ENCODE measurements at places on chromosomes 2 and 18. TPM values are rescaled to one million over a fixed set of nuclear protein-coding genes. Genes with fewer than 3 reads are reported as not detected.

DNA sequence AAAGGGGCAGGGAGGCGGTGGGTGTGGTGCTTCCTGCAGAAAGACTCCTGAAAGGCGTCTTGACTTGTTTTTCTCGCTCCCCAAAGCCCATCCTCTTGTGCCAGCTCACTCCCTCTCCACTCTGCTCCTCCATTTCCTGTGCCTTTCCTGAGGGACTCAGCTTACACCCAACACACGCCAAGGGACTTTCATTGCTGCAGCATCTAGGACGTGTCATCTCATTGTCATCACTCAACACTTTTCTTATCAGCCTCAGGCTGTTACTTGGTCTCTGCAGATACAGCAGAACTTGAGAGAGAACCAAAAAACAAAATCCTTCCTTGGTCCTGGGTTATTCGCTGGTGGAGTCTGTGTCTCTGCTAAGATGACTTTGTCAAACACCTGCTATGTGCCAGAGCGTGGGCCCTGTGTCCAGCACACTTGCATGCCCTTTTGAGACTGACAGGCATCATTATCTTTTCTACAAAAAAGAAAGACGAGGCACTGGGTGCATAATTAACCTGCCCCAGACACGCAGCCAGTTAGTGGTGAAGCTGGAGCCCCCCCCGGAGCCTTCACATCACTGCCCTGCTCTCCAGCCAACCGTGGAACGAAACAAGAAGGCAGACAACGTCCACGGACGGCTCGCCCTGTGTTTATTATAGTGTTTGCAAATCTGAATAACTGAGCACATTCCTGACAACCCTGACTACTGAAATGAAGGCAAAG is 261.7 kb upstream of the HDAC4 start:
- no peak overlapping the region for H3K27ac ChIP-seq
- no peak overlapping the region for H3K4me3 ChIP-seq
- no peaks in the 10 kb centered on the region for H3K27me3 ChIP-seq
- H3K36me3 ChIP-seq: no peaks in the 10 kb centered on the region
- H3K4me1 ChIP-seq: no peaks in the 10 kb centered on the region

DNA sequence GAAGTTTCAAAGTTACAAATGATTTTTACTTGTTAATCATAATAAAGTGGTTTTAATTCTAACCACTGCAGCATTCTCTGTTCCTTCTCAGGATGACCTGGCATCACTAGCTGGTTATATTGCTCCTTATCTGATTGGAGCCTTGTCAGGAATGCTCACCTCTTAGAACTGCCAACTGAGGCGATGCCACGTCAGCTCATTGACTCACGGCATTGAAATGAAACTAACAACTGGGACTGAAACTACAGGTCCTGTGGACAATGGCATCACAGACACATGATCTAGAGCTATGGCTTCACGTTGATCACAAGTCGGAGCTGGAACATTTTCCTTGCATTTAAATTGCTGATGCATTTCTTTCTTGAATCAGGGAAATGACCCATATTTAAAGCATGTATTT is 54.9 kb upstream of the MAP2 start:
- no peak overlapping the region for H3K27ac ChIP-seq
- peaks cover 16% of the 10 kb centered on the region for H3K4me1 ChIP-seq
- H3K36me3 ChIP-seq: no peaks in the 10 kb centered on the region
- H3K4me3 ChIP-seq: no peak overlapping the region

- no peak for DNase-seq
- peaks cover 69% of the 10 kb centered on the region for H3K27me3 ChIP-seq
- no peaks in the 10 kb centered on the region for H3K4me1 ChIP-seq
- H3K36me3 ChIP-seq: no peaks in the 10 kb centered on the region
These were observed 51.9 kb upstream of the CWC22 start for GRCh38 chr2:180058993-180059392.

DNA sequence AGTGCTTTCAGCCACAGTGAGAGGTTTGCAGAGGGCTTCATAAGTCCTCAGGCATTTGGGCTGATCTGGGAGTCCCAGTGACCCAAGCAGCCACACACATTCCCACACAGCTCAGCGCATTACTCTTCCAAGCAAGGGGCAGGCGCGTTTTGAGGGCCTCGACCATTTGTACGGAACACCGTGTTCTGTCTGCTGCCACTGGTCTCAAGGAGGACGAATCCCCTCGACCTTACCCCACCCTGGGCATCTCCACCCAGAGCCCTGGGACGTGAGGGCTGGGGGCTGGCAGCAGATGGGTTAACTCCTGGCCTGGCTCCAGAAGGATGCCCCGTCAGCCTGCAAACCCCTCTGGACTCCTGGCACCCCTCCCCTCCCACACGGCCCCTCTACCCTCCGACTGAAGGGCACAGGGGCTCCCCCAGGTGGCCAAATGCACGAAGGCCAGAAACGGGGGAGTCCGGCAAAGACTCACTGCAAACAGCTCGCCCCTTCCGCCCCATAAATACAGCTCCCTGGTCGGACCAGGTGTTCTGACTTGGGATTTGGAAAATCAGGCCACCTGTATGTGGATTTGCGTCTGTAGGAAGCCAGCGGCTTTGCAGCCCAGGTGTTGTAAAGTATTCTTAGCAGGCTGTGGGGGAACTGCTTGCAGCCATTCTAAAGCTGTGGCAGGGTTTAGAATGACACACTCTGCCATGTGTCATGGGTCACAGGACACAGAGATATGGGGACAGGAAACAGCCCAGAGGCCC is 33.6 kb upstream of the PTMA start:
- H3K4me1 ChIP-seq: peaks cover 11% of the 10 kb centered on the region
- H3K4me3 ChIP-seq: no peak overlapping the region
- DNase-seq: peak; percentile 93
- no peaks in the 10 kb centered on the region for H3K27me3 ChIP-seq

GRCh38 chr2:46493241-46493970 is 14.0 kb downstream of the TMEM247 start:
- H3K27me3 ChIP-seq: no peaks in the 10 kb centered on the region
- no peak overlapping the region for H3K4me3 ChIP-seq
- no peak overlapping the region for H3K27ac ChIP-seq
- peaks cover 27% of the 10 kb centered on the region for H3K4me1 ChIP-seq
- DNase-seq: no peak
- H3K36me3 ChIP-seq: no peaks in the 10 kb centered on the region

DNA sequence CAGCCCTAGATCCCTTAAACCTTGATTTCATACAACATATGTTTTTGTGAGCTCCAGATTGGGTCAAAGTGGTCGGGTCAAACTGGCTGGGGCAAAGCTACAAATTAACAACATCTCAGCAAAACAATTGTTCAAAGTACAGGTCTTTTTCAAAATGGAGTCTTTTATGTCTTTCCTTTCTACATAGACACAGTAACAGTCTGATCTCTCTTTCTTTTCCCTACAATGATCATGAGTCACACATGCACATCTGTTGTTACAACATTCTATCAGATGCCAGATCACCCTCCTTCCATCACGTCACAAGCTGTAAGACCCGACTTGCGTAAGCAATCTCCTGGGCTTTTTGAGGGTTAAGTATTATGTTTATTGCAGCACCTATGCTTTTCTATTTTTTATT is 55.1 kb downstream of the RHOB start:
- H3K27ac ChIP-seq: peak overlapping the region; percentile 78
- DNase-seq: peak; percentile 70
- no peaks in the 10 kb centered on the region for H3K27me3 ChIP-seq
- no peak overlapping the region for H3K4me3 ChIP-seq

DNA sequence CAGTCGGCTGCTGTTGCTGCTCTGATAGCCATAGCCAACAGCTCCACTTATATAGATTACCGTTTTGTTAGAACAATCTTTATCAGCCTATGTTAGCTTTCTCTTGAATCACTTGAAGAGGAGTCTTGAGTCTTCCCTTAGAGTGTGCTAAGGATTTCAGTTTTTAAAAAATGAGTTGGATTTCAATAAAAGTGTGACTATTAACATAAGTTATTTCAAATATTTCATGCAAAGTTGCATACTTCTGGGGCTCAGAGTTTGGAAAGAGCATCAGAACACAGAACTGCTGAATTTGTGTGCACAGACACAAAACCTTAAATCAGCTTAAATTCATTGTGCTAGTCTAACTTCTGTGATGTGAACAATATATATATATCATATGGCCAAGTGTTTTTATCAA is 174.7 kb downstream of the MTX2 start:
- no peaks in the 10 kb centered on the region for H3K27me3 ChIP-seq
- no peak for DNase-seq
- H3K27ac ChIP-seq: no peak overlapping the region
- H3K36me3 ChIP-seq: no peaks in the 10 kb centered on the region
- peaks cover 16% of the 10 kb centered on the region for H3K4me1 ChIP-seq

DNA sequence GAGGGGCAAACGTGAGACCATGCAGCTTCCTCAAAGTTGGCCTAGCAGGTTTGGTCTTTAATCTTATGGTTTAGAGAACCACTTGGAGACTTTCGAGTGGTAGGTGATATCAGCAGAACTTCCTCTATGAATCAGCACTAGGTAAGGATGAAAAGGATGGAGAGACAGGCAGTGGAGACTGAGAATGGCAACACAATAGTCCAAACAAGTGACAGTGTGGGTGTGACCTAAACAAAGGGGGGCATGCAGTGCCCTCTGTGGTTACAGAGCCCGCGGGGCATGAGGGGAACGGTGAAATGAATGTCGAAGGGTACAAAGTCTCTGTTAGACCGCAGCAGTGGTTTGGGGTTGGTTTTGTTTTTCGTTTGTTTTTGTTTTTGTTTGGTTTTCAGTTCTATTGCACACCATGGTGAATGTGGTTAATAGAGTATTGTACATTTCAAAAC is 143.9 kb downstream of the L3MBTL4 start:
- peak; percentile 49 for DNase-seq
- no peaks in the 10 kb centered on the region for H3K27me3 ChIP-seq
- no peak overlapping the region for H3K4me3 ChIP-seq

GRCh38 chr2:66185497-66186054 is 249.3 kb upstream of the MEIS1 start:
- H3K4me1 ChIP-seq: no peaks in the 10 kb centered on the region
- H3K4me3 ChIP-seq: no peak overlapping the region
- no peaks in the 10 kb centered on the region for H3K36me3 ChIP-seq
- H3K27me3 ChIP-seq: no peaks in the 10 kb centered on the region

- peak; percentile 62 for DNase-seq
- no peak overlapping the region for H3K4me3 ChIP-seq
- H3K4me1 ChIP-seq: peaks cover 20% of the 10 kb centered on the region
- H3K27me3 ChIP-seq: peaks cover 6% of the 10 kb centered on the region
- no peaks in the 10 kb centered on the region for H3K36me3 ChIP-seq
These were observed 3.1 kb downstream of the DES start for GRCh38 chr2:219421323-219421722.

DNA sequence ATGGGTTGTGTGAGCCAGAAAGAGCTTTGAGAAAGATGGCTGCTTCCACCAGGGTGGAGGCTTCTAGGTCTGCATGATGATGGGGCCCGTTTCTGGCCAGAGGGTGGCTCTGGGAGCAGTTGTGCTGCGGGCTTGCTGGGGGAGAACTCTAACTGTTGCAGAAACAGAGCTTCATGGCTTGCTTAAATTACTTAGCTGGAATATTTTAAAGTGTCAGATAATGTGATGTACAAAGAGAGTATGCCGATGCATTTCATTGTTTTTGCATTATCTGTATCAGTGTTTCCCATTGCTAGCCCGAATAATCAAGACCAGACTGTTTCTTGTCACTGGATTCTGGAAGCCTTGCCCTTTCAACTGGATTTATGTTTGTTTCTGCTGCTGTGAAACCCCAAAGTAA is 6.3 kb upstream of the DRC1 start:
- no peak overlapping the region for H3K4me3 ChIP-seq
- no peaks in the 10 kb centered on the region for H3K27me3 ChIP-seq
- no peaks in the 10 kb centered on the region for H3K36me3 ChIP-seq
- no peak for DNase-seq
- no peak overlapping the region for H3K27ac ChIP-seq
- H3K4me1 ChIP-seq: peaks cover 9% of the 10 kb centered on the region

DNA sequence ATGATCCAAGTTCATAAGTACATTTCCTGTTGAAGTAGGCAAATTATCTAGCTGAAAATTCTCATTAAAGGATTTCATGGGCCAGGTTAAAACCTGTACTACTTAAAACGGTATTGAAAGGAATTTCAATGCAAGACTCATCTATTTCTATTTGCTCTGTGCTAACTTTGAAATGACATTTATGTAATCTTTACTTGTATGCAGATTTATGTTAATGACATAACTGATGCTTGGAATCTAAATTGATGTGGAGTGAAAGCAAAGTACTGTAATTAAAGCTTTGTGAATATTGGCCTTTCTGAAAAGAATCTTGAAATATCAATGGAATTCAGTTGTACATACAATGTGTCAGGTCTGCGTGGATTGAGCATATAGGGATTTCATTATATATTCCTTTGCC is 390.0 kb downstream of the CPS1 start:
- no peak overlapping the region for H3K4me3 ChIP-seq
- no peaks in the 10 kb centered on the region for H3K27me3 ChIP-seq
- DNase-seq: no peak
- H3K36me3 ChIP-seq: no peaks in the 10 kb centered on the region
- no peaks in the 10 kb centered on the region for H3K4me1 ChIP-seq

Gene CCDC102B
- total RNA-seq: 9.4 TPM

Gene CMPK2
- 2.2 TPM for total RNA-seq

Gene OR6B2
- not detected for total RNA-seq

Measured in osteoblast (primary cell).